ENCODE measurements at places on chromosomes 3 and 15. TPM values are rescaled to one million over a fixed set of nuclear protein-coding genes. Genes with fewer than 3 reads are reported as not detected.

The CCDC33 gene
- total RNA-seq, result not detected

The CAMKV gene
- total RNA-seq, result not detected

The CD276 gene
- 127 TPM for total RNA-seq

The ESYT3 gene
- 1.4 TPM for total RNA-seq

The EPHA3 gene
- total RNA-seq, result 1.9 TPM

The ITGB5 gene
- 103 TPM for total RNA-seq

The CISH gene
- total RNA-seq, result 3.1 TPM

The PIGB gene
- total RNA-seq, result 16.0 TPM

The CFAP91 gene
- total RNA-seq, result not detected

The FRMD5 gene
- 0.23 TPM for total RNA-seq
